Kidney (tissue), 22 donors: ENCODE measurements at places on chromosomes 4 and X. TPM values are rescaled to one million over a fixed set of nuclear protein-coding genes. Genes with fewer than 3 reads are reported as not detected.

The LINC00632 gene
- total RNA-seq: 45.9 TPM

GRCh38 chrX:639151-639550 is 8.6 kb downstream of the SHOX start:
- DNase-seq: no peak

GRCh38 chr4:83546786-83547185 is 10.9 kb downstream of the GPAT3 start:
- DNase-seq: no peak

DNA sequence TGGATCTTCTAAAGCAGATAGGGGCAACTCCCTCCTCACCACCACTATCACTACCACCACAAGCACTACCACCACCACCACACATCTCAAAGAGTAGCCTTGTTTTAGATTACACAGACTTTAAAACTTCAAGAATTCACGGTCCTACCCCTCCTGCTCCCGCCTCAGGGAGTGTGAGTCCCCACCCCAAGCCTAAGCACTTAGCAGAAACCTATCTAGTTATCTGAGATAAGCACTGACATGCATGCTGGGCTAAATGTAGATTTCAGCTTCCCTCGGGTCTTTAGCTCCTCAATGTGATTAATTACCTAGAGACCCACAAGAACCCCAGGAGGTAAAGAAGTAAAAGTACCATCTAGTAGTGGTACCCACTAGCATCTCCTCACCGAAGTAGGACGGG is 775 bp downstream of the AMOT start:
- no peak for DNase-seq

DNA sequence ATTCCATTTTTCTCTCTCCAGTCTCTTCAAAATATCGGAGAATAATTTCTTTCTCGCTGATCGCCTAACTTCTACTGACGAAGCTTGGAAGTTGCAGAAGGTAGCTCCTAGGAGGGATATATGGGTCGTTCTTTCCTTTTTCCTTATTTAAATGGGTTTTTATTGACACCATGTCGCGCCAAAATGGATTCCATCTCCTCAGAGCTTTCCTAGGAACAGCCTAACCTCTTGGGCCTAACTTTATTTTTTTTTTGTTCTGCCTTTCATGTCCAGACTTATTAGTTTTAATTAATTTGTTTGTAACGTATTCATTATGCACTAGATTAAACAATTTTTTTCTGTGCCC is 359.4 kb upstream of the ZCCHC13 start:
- DNase-seq: no peak

The GAGE12J gene
- not detected for total RNA-seq

- DNase-seq: no peak
Observed at GRCh38 chr4:87118826-87119225, 101.6 kb downstream of the KLHL8 start.

GRCh38 chrX:40449396-40449795 is 131.4 kb upstream of the ATP6AP2 start:
- DNase-seq: no peak

DNA sequence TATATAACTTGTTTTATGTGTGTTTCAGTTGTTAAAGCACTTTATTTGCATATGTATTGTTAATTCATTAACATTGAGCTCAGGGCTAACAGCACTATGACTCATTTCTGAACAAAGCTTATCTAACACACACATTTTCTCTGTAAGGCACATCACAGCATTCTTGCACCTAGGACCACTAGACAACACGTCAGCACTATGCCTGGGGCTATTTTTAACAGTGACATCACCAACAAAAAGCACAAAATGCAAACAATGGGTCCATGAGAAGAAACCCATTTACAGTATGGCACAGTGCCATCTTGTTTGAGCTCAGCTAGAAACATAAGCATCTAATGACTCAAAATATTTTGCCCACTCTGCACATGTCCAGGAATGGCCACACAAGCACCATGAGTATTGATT is 124.4 kb downstream of the RELL1 start:
- DNase-seq: no peak

The PRKG2 gene
- total RNA-seq: 1.4 TPM

DNA sequence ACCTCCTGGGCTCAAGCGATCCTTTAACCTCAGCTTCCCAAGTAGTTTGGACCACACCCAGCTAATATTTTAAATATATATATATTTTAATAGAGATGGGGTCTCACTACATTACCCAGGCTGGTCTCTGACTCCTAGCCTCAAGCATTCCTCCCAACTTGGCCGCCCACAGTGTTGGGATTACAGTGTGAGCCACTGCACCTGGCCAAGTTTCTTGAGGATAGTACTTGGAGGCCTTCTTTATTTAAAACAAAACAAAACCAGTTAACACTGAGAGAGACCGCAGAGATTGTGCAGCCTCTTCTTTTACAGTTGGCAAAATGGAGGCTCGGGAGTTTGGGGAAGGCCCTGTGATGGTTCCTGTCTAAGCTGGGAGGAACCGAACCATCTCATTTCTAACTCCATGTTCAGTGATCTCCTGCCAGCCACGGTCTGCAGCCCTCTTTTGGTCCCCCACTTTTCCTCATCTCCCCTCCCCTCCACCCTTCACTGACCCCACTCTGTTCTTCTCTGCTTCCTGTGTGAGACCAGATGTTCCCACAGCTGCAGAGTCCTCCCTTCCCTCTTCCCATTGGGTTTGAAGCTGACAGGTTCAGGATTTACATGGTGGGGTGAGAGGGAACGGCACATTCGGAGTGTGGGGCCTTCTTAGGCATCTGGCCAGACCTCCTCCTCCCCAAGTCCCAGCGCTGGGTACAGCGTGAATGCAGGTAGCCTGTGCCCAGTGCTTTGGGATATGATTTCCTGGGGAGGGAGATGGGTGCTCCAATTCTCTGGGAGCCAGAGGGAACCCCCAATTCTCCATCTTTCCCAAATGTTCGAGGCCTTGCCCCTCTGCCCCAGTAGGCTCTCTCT is 1.4 kb upstream of the SORCS2 start:
- DNase-seq: peak; percentile 77

GRCh38 chr4:42371305-42372252 is 25.7 kb upstream of the SHISA3 start:
- DNase-seq: peak; percentile 82

GRCh38 chrX:134753718-134754008 is 95.4 kb upstream of the PLAC1 start:
- DNase-seq: no peak

- DNase-seq: no peak
Observed at GRCh38 chr4:182809417-182810102, 107.6 kb downstream of the DCTD start.

DNA sequence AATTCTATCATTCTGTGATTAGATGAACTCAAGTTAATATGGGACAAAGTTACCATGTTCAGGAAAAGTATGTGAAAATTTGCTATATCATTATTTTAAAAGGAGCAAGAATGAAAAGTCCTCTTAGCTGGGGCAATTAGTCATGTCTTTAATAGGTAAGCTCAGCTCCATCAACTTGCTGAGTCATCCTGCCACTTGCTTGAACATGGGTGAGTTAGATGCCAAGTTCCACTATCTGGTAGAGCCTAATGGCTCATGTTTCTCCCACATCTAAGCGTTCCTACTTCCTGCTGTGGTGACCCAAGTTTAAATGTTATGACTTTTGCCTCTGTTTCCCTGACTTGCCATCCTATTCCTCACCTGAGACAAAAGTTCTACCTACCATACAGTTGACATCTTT is 276.8 kb downstream of the ZNF674 start:
- DNase-seq: no peak

GRCh38 chr4:23035521-23036056 is 342.9 kb downstream of the GBA3 start:
- DNase-seq: no peak

GRCh38 chrX:80334583-80334982 is 85.7 kb upstream of the TENT5D start:
- no peak for DNase-seq

- DNase-seq: no peak
Observed at GRCh38 chr4:153528705-153529485, 62.7 kb downstream of the TMEM131L start.

DNA sequence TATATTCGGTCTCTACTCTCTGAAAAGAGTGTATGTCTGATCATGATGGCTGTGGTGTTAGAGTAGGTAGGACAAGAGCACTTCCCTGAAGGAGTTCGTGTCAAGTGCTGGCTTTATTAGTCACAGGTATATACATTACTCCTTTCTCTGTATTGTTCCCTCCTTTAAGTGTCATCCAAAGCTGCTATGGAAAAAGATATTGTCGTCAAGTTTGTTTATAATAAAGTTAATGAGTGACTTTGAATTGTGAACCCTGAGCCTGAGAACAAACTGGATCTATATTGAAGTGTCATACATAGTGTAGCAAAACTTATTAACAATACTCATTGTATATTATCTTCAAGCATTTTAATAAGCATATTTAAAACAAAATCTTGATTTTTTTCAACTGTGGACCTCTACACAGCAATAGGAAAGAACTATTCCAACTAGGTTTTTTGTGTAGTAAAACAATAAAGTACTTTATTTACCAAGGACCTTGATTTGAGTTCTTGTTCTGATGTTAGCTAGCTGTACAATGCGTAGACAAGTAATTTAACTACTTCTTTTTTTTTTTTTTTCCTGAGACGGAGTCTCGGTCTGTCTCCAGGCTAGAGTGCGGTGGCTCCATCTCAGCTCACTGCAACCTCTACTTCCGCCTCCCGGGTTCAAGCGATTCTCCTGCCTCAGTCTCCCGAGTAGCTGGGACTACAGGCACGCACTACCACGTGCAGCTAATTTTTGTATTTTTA is 177.7 kb downstream of the RAPGEF2 start:
- no peak for DNase-seq

GRCh38 chr4:159334461-159334860 is 231.6 kb downstream of the RAPGEF2 start:
- no peak for DNase-seq

The SSX1 gene
- total RNA-seq: not detected

- no peak for DNase-seq
Observed at GRCh38 chr4:94306713-94307112, 35.9 kb downstream of the HPGDS start.

DNA sequence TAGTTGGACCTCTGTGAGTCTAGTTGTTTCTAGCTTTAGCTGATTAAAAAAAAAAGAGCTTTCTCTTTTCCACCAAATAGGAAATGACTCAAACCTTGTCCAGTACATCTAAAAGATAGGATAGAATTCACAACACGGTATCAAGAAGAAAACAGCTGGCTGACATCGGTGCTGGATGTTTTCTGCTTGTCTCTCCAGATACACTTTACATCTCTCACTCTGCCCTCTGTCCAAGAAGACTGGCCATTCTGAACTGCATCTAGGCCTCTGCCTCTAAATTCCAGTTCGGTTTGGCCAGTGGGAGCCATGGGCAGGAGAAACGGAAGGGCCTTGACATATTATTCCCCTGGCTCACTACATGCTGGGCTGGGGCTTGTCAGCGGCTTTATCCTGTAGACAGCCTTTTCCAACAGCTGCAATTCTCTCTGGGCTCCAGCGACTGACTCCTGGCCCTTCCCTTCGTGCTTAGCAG is 57.3 kb upstream of the SHISA3 start:
- no peak for DNase-seq

GRCh38 chr4:95124906-95125504 is 367.2 kb downstream of the BMPR1B start:
- DNase-seq: no peak

GRCh38 chr4:54840430-54840829 is 182.7 kb downstream of the KIT start:
- DNase-seq: no peak

The F9 gene
- not detected for total RNA-seq

GRCh38 chr4:125360727-125361126 is 46.0 kb downstream of the FAT4 start:
- DNase-seq: no peak

- DNase-seq: no peak
Observed at GRCh38 chr4:7431696-7432530, 2.8 kb downstream of the PSAPL1 start.

The F8A2 gene
- total RNA-seq: not detected

The LGI2 gene
- total RNA-seq: 7.5 TPM

DNA sequence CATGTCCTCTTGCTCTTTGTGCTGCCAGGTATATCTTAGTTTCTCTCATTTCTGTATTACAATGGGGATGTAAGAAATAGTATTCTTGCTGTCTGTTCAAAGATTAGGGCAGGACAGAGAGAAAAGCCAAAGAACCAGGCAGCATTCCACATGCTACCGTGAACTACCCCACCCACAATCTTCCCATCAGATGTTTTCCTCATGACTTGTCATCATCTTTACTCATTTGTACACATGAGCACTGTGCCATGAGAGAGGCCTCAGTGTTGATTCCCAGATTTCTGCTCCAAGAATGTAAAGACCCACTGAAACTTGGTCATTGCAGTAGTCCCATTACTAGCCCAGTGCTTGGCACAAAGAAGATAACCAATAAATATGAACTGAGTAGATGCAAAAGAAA is 354.6 kb upstream of the RASGEF1B start:
- no peak for DNase-seq

DNA sequence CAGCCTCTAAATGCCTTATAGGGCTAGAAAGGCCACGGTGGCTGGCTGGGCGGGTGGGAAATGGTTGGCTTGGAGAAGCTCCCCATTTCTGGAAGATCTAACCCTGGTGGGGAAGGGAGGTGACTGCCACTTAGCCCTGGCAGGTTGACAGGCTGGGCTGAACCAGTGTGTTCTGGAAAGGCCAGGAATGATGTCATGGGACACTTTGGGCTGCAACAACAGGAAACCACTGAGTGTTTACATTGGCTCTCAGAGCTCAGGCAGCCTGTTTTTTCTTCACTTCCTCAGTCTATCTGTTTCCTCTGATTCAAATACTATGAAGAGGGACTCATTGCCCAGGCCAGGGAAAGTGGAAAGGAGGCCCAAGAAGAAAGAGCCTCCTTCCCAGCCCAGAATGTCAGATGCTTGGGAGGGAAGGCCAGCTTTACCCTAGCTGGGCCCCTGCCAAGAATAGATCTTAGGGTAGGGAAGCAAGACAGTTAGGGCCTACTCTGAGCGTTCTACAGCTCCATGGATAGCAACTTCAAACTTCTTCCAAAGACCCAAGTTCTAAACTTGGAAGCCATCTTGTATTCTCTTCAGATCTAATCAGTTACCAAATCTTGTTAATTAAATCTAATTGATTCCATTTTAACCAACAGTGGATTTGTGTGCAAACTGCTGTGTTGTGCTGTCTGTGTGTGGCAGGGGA is 65.8 kb upstream of the MSN start:
- DNase-seq: no peak

GRCh38 chr4:10160281-10160856 is 43.8 kb upstream of the WDR1 start:
- DNase-seq: peak; percentile 51

The MAMLD1 gene
- 6.5 TPM for total RNA-seq

DNA sequence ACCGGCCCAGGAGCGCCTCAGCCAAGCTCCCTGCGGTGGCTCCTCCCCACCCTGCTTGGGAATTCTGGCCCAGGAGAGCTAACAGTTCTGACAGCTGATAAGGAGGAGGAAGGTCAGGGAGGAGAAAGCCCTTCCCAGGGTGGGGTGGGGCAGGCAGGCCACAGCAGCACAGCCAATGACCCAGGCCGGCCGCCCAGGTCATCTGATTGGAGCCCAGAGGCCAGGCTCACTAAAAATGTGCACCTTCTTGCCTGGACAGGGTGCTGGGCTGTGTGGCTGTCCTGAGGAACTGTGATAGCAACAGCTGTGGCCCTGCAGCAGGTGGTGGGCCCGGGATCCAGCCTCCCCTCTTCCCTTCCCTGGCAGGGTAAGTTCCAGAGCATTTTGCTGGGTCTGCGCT is 17.2 kb upstream of the SH3TC1 start:
- no peak for DNase-seq
